ENCODE measurements at places on chromosomes 3 and 15. TPM values are rescaled to one million over a fixed set of nuclear protein-coding genes. Genes with fewer than 3 reads are reported as not detected.

ZPLD1 gene
- not detected for total RNA-seq

GRCh38 chr3:14837878-14838258, 19.1 kb downstream of the FGD5 start:
- H3K27ac ChIP-seq, result no peak overlapping the region
- peaks cover 6% of the 10 kb centered on the region for H3K27me3 ChIP-seq
- no peak for DNase-seq
- no peaks in the 10 kb centered on the region for H3K36me3 ChIP-seq

CCDC191 gene
- 0.66 TPM for total RNA-seq

PATL2 gene
- 13.5 TPM for total RNA-seq

ROPN1 gene
- not detected for total RNA-seq

P2RY12 gene
- not detected for total RNA-seq
